ENCODE measurements at places on chromosomes 7 and 10.

DNA sequence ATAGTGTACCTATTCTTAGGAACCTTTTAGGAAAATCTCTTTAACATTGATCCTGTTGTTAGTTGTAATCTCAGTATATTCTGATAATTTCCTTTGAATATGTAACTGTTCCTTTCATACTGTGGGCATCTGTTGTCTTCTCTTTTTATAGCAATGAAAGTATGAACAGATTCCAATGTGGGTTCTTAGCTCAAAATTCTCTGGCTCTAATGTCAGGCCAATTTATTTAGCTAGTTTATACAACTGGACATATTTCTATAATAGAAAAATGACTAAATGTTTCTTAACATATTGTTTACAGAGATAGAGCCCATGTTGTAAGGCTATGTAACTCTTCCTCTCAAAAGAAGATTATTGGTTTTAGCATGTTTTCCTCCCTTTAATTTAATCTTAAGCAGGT is 363.2 kb downstream of the AUTS2 start:
- DNase-seq = no peak

DNA sequence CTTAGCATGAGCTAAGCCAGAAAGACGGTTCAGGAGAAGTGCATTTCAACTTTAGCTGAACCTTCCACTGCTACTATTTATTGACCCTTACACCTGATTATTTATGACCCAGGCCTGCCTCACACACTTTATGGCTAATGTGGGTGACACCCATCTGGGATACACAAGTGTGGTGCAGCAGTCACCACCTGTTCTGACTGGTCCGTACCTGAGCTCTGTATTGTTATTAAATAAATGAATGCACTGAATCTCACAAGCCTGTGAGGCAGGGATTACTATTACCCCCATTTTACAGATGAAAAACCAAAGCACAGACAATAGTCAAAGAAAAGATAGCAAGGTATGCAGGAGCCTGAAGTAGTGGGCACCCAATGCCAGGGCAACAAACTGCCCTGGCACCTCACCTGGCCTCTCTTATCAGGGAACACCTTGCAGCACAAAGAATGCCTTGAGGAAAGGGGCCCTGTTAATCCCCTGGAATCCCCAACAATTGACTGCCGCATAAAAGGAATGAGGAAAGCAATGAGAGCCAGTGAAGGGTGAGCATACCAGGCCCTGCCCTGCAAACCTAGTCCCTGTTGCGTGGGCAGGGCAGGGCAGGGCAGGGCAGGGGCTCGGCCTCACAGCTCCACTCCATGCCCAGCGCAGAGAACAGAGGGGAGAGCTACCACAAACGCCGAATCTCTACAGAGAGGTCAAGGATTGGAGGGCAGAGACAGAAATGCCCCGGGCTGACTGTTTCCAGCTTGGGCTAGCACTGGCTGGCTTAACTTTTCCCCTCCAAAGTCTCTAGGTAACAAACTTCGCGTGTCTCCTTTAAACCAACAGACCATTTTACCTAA is 1.3 kb downstream of the ANXA11 start:
- no peak for DNase-seq

DNA sequence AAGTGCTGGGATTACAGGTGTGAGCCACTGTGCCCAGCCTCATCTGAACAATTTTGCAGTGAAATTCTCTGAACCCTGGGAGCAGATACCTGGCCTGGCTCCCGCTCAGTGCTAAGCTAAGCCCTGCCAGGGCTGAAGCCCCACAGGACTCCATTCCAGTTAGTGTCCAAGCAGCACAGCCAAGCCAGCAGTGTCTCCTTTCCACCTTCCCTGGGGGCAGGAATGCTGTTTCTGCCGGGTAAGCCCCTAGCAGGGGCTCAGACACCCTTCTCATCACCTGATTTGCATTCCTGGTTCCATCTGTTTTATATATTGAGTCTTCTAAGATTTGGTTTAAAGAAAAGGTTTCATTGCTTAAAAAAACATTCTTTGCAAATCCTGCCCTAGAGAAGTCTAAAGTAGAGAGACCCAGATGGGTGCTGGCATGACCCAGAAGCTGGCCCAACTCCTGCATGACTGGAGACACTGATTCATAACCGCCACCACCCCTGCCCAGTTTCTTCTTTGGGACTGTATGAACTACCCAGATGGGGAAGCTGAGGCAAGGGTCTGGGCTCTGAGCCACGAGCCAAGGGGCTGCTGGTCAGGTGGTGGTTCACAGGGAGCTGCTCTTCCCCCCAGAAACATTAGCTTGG is 14.0 kb downstream of the SLC13A4 start:
- DNase-seq = no peak

DNA sequence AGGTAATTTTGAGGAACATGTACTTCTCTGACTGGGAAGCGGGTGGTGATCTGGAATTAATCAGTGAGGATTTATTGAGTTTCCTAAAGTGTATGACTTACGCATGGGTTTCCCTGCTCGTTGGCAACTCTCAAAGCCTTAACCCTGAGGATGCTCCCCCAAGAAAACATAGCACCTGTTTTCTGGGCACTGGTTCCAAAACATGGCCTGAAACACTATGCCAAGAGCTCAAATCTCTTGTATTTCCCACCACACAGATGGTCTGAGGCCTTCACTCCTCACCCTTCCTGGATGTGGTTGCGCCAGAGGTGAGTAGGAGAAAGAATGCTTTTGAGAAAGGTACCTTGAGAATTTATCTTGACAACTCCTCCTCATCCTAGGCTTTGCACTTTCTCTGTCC is 250.4 kb downstream of the FZD1 start:
- DNase-seq = no peak

- no peak for DNase-seq
These were observed 80.5 kb downstream of the TNS3 start for GRCh38 chr7:47501406-47501805.

GRCh38 chr7:4135301-4135700 is 546.8 kb upstream of the FOXK1 start:
- DNase-seq = no peak

Data from NCI-H460 (cell line).